Immature natural killer cell (primary cell): ENCODE measurements at places on chromosomes 4 and X. TPM values are rescaled to one million over a fixed set of nuclear protein-coding genes. Genes with fewer than 3 reads are reported as not detected.

The NIPAL1 gene
- not detected for polyA plus RNA-seq

DNA sequence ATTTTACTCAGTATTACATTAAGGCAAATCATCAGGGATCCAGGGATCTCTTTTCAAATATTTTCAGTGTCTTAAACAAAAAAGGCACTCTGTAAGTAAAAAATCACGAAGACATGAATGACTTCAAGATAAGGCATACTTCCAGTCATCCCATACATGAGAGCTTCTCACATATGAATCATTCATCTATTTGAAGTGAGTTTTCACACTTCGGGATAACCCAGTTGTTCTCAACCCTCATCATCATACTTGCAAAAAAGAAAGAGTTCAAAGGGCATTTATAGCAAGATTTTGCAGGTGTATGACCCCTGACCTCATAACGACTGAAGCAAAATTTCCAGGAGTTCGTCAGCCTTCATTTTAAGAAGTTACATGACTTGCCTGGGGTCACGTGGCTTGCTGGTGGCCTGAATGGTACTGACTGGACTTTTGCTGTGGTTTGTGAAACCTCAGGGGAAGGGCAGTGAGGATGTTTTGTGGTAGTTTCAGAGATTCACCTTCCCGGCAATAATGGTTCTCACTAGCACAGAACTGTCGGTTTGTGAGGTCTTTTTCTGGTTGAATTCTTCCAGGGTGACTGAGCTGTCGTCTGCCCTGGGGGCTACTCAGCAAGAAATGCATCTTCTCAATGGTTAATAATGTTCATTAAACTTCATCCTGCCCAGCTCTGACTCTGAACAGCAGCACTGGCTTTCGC, 115.8 kb upstream of the SHISA3 start:
- no peak for DNase-seq

GRCh38 chrX:14913241-14913640, 40.0 kb downstream of the MOSPD2 start:
- DNase-seq = no peak

DNA sequence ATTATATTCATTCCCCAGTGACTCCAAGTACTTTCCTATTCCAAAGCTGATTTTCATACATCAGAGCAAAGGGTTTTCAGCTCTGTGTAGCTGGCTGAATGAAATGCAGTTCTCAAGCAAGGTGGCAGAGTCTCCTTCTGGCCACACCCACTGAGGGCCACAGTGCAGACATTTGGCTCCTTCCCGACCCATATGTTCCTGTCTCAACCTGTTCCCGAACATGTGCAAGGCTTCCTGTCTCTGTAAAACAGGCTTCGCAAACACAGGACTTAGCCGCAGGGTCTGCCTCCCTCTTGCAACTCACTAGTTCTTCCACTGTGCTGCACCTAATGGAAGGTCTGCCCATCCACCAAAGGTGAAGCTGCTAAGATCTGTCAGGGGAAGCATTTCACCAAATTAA, 249.2 kb downstream of the MID1IP1 start:
- DNase-seq = no peak

- DNase-seq = no peak
Measured at GRCh38 chr4:151048913-151049312, 33.8 kb upstream of the LRBA start.

The CXCL3 gene
- polyA plus RNA-seq = not detected

DNA sequence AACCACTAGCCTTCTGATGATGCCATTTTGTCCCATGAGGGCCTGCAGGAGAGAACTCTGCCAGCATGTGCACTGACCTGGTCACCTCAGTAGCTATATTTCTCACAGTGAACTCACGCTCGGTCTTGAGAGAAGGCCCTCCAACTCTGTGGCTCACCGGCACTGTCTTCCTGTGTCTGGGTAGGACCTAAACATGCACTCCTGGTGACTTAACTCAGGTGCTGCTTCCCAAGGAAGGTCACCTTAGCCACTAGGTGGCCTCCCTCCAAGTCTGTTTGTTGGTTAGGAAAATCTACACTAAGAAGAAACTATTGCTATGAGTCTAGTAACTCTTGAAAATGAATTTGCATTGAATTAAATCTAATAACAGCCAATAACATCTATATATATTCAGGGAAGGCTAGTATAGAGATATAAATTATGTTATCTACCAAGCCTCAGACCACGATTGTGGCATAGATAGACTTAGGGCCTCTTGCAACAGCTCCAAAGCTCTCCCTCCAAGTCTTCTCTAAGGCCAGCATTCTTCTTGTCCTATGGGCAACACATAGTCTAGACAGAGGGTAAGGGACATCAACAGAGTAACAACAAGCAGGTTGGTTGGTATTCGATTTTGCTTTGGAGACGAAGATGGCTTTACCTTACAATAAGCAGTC, 24.7 kb downstream of the TLR10 start:
- DNase-seq = no peak

The MTM1 gene
- polyA plus RNA-seq = 4.9 TPM

The NDNF gene
- not detected for polyA plus RNA-seq

The ELMOD2 gene
- 4.6 TPM for polyA plus RNA-seq

The BEND2 gene
- not detected for polyA plus RNA-seq

- DNase-seq = no peak
Measured at GRCh38 chr4:161457311-161457710, 706.5 kb downstream of the FSTL5 start.

DNA sequence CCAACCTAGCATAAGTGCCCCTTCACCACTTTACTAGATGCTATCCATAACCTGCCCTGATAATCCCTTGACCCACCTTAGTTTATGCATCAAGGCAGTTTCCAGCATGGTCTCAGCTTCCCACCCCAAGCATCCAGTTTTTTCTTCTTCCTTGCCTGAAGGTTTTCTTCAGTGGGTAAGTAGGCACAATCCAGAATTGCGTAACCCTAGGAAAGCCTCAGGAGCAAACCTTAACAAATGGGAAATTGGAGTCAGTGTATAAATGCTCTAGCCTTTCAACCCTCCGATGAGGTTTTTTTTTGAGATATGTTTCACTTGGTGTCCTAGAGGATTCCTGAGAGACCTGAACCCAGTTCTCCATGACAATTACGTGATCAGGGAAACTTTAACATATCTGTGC, 614.0 kb upstream of the BOD1L1 start:
- DNase-seq = no peak

DNA sequence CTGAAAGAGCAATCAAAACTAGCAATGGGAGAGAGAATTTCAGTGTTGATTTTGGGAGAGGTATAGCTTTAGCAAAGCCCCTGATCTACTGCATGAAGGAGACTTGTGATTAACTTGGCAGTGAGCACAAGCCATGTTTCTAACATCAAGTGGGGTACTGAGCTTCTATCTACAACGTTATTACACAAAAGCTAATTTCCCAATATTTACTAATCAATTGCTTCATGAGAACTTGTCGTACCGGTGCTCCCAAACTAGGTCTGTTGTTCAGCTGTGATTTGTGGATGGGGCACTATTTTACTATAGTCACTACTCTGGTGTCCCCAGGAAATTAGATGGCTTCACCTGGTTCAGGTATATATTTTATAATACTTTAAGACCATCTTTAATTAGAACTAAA, 16.2 kb downstream of the ANK2 start:
- DNase-seq = no peak

DNA sequence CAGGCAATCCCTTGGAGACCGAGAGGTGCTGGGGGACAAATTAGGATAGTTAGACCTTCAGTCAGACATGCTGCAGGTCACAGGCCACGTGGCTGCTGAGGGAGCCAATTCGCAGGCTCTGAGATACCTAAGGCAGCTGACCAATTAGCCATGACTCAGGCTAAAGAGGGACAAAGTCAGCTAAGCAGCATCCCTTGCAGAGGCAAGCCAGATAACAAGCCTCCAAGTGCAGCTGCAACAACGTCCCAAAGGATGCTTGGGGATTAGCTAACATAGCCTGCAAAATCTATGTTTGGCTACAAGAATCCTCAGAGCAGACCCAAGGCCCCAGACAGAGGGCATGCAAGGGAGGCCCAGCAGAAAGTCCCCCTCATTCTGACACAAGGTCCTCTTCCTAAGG, 93.5 kb downstream of the SEL1L3 start:
- DNase-seq = no peak

DNA sequence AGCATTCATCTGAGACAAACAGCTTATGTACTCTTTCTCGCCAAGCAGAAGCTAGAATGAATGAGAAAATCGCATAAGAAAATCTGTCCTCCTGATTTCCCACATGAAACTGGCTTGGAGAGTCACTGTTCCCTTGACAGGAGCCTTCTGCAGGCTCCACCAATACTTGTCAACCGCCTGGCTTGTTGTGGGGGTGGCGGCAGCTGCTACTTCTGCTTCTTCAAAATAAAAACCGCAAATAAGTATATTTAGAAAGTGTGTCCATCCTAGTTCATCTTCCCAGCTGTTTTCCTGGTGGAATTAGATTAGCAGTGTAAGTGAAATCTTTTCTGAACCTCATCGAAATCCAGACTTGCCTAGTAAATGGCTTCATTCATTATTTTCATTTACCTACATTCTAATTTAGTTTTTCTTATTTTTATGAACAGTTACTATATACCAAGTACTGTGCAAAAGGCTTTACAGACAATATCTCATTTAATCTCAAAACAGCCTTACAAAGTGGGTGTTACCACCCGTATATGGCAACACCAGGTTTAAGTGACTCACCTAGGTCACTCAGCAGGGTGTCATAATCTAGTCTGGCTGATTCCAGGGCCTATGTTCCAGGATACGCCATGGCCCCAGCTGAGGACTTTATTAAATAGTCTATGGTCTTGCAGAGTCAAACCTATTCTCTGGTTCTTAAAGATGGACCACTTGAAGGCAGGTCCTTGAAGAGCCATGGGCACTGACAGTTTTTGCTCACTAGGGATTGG, 104.6 kb upstream of the IGFBP7 start:
- DNase-seq = no peak
